Fibroblast of skin of left quadriceps (primary cell): ENCODE measurements at places on chromosomes 2 and 18.

- DNase-seq: no peak
Measured at GRCh38 chr18:39845631-39846030, 2109.4 kb upstream of the PIK3C3 start.

DNA sequence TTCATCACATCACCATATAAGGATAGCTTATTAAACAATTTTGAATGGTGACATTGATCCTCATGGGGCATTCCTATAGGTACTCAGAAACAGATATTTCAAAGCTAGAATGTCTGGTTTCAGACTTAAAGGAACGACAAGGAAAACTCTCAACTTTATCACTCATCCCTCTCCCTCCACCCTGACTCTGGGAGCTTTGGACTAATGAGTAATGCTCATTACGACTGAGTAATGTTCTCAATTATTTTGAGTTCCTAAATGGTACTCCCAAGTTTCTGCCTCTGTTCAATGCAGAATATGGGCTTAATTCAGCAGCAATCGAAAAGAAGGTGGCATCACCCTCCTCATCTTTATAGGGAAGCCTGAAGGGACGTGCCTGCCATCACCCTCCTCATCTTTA lies 43.4 kb downstream of the RFX8 start:
- DNase-seq: no peak

- no peak for DNase-seq
Measured at GRCh38 chr2:85864654-85865053, 24.1 kb downstream of the ST3GAL5 start.

GRCh38 chr2:152396763-152397162 lies 61.8 kb downstream of the FMNL2 start:
- no peak for DNase-seq

- no peak for DNase-seq
Measured at GRCh38 chr2:117982376-117983033, 31.4 kb downstream of the CCDC93 start.

DNA sequence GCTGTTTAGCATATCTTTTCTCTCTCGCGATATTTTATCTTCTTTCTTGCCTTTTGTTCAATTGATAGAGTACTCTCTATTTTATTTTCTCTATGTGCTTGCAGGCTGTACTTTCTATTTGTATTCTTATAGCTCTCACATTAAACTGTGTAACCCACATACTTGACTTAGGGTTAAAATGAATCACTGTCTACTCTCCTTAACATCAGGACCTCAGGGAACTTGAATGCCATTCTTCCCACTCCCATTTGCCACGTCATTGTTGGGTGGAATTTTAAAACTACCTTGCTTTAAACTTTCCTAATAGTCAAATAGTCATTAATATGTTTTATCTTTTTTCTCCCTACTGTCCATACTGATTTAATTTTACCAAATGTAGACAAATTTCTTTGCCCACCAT lies 269.7 kb downstream of the ALPK2 start:
- DNase-seq: no peak

- no peak for DNase-seq
Measured at GRCh38 chr2:192885569-192886160, 690.9 kb upstream of the TMEFF2 start.

- no peak for DNase-seq
Measured at GRCh38 chr18:62715436-62715758, at the start of gene PHLPP1. Gene PHLPP1, plus strand, starts transcription at chr18:62715541. Its CDS starts 143 bp downstream, at chr18:62715684.
